Activated CD8-positive, alpha-beta memory T cell treated with anti-CD3 and anti-CD28 coated beads, Interleukin-2, amount 50 U/mL, for 48 hours (primary cell): ENCODE measurements at places on chromosomes 1 and 21.
A peak's percentile ranks its signal among the peaks of the same experiment; 100 is the strongest.

DNA sequence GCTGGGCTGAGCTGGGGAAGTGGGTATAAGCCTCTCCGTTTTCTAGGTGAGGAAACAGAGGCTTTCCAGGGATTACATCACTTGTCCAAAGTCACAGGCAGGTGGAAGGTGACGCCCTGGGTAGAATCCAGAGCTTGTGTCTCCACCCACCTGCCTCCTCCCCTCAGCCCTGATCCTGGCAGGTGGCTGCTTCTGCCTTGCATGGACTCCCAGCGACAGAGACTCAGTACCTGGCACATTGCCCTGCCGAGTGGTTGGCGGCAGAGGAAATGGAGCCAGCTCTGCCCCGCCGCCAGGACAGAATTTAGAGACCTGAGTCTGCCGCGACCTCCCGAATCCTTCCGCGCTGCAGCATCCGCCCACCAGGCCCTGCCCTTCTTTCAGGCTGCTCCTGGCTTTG lies 2.1 kb downstream of the PLA2G2E start:
- DNase-seq: no peak

DNA sequence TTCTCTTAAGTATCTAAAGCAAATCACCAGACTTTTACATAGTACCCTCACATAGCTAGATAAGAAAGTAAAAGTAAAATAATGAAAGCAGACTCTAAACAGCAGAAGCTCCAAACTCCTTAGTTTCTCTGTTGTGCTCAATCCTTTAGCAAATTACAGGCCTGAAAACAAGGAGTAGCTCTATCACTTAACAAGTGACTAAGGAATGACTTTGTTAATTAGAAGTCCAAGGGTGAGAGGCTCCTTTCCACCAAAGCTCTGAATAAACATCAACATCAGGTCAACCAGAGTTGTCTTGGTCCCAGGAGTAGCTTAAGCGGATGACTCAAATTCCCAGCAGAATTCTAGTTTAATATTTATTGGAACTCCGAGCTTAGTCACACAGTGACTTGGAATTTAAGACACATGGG lies 5.9 kb downstream of the NRIP1 start:
- no peak for DNase-seq

- no peak for DNase-seq
Measured at GRCh38 chr1:12384836-12385456, 155.1 kb downstream of the VPS13D start.

- no peak for DNase-seq
Measured at GRCh38 chr1:22676916-22677583, 24.0 kb downstream of the C1QB start.

GRCh38 chr1:42618866-42619265 lies 39.4 kb upstream of the PPIH start:
- DNase-seq: no peak

DNA sequence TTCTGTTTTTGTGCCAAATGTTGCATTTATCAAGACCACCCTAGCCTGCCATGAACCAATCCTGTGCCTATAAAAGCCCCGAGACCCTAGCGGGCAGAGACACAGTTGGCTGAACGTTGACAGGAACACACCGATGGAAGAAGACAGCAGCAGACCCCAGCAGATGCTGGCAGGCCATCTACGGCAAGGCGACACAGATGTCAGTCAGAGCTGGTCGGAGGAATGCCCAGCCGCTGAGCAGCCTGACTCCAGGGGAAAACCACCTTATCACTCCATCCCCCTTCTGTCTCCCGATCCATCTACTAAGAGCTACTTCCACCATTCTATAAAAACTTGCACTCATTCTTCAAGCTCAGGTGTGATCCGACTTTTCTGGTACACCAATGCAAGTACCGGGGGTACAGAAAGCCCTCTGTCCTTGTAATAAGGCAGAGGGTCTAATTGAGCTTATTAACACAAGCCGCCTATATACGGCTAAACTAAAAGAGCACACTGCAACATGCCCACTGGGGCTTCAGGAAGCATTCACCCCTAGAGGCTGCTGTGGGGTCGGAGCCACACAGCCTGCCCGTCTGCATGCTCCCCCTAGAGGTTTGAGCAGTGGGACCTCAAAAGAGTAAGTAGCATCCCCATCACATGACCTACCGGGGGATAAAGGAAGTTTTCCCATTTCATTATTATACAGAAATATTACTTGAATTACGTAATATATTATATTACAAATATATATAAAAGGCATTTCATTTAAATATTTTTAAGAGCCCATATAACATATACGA lies 1156.3 kb upstream of the B3GALT2 start:
- no peak for DNase-seq

- peak; percentile 77 for DNase-seq
Measured at GRCh38 chr1:64744492-64745180, at the start of gene RAVER2. Gene RAVER2, plus strand, starts transcription at chr1:64745075. Its CDS starts 98 bp downstream, at chr1:64745173.
